ENCODE measurements at places on chromosomes 1 and 21. TPM values are rescaled to one million over a fixed set of nuclear protein-coding genes. Genes with fewer than 3 reads are reported as not detected.

Gene EPS8L3
- total RNA-seq, result not detected

DNA sequence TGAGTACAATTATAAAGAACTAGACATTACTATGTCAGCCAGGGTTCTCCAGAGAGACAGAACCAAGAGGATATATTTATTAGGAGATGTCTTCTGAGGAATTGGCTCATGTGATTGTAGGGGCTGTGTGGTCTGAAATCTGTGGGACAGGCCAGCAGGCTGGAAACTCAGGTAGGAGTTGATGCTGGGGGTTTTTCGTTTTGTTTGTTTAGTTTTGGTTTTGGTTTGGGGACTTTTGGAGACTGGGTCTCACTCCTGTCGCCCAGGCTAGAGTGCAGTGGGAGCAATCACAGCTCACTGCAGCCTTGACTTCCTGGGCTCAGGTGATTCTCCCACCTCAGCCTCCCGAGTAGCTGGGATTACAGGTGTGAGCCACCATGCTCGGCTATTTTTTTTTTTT, 132.9 kb upstream of the ERRFI1 start:
- no peak for DNase-seq

Gene SPRR2G
- total RNA-seq, result not detected

- no peak for DNase-seq
Measured at GRCh38 chr21:42862774-42863503, 16.4 kb downstream of the WDR4 start.

DNA sequence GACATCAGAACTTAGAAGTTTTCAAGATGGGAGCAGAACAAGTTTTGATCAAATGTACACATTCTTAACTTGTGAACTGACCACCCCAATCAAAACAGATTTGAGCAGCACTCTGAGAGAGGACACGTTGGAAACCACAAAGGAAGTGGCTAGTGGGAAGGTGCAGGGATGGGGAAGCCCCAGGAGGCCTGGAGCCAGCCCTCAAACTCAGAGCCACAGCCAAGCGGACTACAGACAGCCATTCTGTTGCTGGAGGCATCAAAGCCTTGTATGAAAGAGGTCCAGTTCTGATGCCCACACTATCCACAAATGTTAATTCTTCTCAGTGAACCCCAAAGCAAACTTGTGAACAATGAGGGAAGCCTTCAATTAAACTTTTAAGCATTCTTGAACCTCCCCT, 143.6 kb upstream of the RAB4A start:
- no peak for DNase-seq

GRCh38 chr21:33268737-33269441, 2.7 kb downstream of the IL10RB start:
- DNase-seq, result no peak

Gene AKT3
- total RNA-seq, result 69.1 TPM

Gene GREM2
- total RNA-seq, result 5.3 TPM

DNA sequence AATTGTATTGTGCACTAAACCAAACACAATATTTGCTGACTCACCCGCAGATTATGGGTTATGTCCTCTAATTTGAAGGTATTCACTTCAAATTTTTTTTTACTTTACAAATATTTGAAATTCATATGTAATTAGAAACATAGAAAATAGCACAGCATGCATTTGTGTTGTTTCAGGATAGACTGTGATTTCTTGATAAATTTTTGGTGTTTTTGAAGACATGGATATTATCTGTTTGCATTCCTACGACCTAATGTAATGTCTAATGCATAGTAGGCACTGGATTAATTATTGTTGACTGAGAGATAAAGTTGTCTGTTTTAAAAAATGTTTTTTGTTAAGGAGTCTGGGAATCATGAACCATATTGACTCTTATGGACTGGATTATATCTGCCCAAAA, 850.2 kb downstream of the BRINP3 start:
- DNase-seq, result no peak

Measured in HFFc6 (cell line).